ENCODE measurements at places on chromosomes 7 and 10. TPM values are rescaled to one million over a fixed set of nuclear protein-coding genes. Genes with fewer than 3 reads are reported as not detected.

DNA sequence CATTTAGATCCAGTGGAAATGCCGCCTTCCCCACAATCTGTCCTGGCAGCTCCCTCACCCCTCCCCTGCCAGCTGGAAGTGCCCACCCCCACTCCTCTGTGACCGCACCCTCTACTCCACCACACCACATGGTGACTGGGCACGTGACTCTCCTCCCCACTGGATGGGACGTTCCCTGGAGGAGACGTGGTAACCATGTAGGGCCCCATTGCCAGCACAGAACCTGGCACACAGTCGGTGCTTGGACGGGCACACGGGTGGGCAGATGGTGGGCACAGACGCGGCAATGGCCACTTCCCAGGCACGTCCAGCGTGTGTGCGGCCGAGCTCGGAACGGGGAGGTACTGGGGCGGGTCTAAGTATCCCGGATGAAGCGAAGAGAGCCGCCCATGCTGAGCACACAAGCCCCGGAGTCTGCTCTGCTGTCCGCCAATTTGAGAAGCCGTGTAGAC is 245.6 kb downstream of the MAD1L1 start:
- no peak for DNase-seq

DNA sequence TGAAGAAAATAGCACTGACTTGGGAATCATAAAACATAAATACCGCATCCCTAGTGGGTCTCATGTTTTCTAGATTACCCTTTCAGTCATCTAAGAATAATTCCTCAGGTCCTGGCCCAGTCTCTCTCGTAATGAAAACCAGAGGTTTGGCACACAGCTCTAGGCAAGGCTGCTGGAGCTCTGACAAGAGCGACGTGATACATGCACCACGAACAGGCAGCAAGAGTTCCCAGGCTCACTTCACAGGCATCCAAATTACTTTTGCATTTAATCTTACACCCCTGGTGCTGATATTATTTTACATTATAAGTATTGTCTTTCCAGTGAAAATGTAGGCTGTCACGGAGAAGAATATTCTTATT is 105.2 kb downstream of the THSD7A start:
- DNase-seq, result no peak

HHEX gene
- total RNA-seq, result 48.5 TPM

PON3 gene
- total RNA-seq, result not detected
